ENCODE measurements at places on chromosomes 2 and 18.

GRCh38 chr18:32980896-32981295, 208.1 kb upstream of the KLHL14 start:
- no peak for DNase-seq

DNA sequence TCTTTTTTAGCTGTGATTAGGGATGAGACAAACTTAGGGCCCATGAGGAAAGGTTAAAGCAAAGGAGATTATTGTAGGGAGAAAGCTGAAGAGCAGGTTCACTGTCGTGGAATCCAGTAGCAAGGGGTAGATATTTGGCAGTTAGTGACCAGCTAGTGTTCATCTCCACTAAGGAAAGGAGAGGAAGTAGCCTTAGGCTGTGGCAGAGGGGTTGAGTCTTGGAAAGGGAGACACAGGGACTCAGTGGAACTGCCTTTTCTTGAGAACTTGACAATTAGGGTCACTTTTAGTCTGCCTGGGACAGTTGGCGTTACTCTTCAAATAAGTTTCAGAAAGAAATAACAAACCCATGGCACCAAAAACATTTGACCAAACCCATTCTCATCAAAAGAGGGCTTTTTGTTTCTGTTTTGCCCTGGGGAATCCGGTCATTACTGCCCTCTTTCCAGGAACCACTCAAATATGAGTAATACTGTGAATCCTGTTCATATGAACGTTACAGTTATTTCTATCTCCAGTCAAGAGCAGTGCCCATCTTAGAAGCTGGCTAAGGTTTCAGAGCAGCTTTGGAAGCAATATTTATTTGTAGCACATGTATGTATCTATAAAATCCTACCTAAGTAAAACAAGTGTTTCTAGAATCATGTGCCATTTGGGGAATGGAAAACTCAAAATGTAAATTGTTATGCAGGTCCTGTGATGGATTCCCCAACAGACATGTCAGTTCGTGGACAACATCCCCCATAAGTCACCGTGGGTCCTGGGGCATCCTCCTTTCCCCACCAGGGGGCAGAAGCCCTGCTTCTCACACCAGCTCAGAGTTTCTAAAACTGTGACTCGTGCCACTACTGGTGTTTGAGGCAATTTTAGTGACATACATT, 77.3 kb upstream of the PHLPP1 start:
- DNase-seq, result no peak

DNA sequence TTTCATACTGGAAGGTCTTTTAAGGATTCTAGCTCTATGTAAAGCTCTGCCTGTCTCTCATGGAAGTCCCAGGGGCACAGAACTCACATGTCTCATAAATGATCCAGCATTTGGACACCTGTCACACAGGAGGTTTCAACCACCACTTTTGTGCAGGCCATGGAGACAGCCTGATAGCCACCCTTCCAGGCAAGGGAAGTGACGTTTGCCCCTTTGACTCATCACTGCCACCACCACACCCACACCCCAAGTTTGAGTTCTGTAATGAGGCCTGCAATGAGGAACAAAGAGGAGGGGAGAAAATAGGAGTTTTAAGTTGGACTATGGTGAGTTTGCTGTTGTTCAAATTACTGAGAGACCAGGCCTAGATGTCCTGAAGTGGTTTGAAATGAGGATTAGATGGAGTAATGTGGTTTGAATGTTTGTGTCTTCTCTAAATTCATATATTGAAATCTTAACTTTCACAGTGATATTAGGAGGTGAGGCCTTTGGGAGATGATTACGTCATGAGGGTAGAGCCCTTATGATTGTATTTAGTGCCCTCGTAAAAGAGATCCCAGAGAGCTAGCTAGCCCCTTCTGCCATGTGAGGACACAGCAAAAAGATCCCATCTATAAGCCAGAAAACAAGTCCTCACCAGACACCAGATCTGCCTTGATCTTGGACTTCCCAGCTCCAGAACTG, 175.3 kb upstream of the EPHA4 start:
- DNase-seq, result no peak

- no peak for DNase-seq
Measured at GRCh38 chr2:67091681-67092080, 305.5 kb upstream of the ETAA1 start.

- no peak for DNase-seq
Measured at GRCh38 chr2:176074919-176075425, 8.8 kb downstream of the EVX2 start.

DNA sequence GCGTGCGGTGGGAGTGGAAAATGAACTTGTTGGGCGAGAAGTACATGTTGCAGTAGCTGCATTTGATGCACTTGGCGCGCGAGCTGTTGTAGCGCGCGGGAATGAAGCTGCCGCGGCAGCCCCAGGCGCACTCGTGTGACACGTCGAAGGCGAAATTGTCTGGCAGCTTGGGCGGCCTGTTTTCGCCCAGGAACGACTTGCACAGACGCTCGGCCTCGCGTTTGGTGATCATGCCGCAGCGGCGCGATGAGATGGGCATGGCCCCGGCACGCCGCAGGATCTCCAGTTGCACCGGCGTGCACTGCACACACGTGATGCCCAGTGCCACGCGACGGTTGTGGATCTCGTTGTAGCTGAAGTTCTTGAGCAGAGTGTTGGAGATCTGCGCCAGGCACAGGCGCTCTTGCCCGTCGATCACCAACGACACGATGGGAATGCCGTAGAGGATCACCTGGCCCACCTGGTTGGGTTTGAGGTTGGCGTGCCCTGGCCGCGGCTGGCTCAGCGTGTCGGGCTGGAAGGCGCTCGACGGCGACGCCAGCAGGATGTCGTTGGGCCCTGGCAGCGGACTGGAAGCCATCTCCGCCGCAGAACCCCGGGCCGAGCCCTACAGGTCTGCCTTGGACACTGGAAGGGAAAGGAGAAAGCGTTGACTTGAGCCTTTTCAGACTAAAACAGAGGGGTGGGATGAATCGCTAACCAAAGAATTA, 2.7 kb downstream of the SKOR2 start:
- DNase-seq, result no peak

- no peak for DNase-seq
Measured at GRCh38 chr2:61620244-61621159, 82.3 kb upstream of the XPO1 start.

DNA sequence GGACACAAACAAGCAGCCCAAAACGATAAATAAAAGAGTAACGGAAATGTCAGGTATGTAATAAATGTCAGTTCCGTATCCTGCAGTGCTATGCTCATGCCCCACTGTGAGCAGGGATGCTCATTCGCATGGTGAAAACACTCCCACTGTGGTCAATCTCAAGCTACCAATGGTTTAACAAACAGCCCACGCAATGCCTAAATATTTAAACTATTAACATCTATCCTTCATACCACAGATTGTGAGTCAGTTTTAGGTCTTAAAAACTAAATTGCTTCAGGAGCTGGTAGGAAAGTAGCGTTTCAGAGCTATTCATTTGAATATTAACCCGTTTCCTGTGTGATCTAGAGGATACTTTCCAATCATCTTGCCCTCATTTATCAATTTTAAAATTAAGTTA, 207.4 kb downstream of the TCF4 start:
- DNase-seq, result no peak

GRCh38 chr18:21242141-21242779, at the start of gene GREB1L:
Gene GREB1L, plus strand, starts transcription at chr18:21242232. Its CDS starts 141,287 bp downstream, at chr18:21383519.
- no peak for DNase-seq

DNA sequence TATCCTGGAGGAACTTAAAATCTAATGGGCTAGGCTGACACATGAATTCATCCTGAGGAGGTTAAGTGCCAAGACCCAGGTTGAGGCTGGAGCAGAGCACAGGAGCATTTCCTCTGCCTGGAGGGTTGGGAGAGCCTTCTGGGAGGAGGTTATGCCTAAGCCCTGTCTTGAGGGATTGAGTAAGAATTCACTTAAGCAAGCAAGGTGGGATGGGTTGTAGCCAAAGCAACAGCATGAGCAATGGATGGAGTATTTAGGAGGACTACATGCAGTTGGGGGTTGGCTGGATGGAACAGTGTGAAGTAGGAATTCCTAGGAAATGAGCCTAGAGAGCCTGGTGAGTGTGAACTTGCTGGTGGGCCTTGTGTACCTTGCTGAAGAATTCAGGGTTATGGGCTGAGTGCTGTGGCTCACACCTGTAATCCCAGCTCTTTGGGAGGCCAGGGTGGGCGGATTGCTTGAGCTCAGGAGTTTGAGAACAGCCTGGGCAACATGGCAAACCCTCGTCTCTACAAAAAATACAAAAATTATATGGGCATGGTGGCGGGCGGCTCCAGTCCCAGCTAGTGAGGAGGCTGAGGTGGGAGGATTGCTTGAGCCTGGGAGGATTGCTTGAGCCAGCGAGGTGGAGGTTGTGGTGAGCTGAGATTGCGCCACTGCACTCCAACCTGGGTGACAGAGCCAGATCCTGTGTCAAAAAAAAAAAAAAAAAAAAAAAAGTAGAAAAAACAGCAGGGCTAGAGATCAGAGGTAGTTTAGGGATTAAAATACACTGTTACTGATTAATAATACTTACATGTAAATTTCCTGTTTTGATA, 22.2 kb downstream of the TANC1 start:
- no peak for DNase-seq

DNA sequence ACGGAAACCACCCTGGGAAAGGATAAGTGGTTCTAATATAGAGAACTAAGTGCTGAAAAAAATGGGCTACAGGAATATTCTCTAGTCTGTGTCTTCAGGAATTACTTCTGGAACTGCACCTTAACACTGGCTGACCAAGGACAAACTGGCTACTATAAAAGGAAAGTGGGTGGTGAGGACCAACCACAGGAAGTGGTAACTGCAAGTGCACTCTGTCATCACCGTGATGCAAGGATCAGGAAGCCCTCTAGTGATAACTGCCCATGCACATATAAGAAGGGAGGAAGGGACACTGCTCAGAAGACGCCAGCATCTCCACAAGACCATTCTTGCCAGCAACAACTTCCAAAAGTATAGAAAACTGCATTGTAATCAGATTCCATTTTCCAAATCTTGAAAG, 424.4 kb upstream of the RGPD4 start:
- DNase-seq, result no peak

GRCh38 chr18:49698525-49699025, 114.8 kb downstream of the ACAA2 start:
- no peak for DNase-seq

GRCh38 chr2:241035142-241035817, 36.9 kb downstream of the SNED1 start:
- DNase-seq, result no peak

DNA sequence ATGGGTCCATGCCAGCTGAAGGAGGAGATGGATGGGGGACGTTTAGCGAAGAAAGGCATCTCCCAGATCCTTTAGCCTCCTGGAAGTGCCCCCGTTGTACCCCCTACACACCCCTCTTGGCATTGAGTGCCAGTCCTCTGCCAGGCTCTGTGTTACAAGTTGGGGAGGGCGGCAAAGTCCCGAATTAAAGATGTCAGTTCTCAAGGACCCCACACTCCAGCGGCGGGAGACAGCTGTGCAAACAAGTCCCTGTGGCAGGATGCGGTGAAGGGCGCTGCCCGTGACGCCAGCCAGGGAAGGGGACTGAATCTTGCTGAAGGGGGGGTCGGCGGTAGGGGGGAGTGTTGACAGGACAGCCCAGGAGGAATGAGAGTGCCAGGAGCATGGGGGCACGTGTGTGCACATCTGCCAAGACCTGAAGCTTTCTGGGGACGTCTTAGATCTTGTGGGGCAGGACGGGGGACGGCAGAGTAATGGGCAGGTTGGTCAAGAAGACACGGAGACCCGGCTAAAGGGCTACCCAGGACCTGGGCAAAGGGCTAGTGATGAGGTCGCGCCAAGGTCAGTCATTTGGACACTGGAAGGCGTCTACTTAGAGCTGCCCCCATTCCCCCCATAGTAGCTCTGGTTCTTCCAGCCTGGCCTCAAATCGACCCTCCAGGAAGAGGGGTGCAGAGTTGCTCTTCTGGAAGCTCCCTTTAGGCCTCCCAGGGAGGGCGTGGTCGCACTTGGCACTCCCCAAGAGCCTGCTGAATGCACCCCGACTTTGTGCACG, 2.8 kb upstream of the CTDSP1 start:
- peak; percentile 87 for DNase-seq

- DNase-seq, result no peak
Measured at GRCh38 chr18:24679062-24679461, 218.6 kb downstream of the HRH4 start.

DNA sequence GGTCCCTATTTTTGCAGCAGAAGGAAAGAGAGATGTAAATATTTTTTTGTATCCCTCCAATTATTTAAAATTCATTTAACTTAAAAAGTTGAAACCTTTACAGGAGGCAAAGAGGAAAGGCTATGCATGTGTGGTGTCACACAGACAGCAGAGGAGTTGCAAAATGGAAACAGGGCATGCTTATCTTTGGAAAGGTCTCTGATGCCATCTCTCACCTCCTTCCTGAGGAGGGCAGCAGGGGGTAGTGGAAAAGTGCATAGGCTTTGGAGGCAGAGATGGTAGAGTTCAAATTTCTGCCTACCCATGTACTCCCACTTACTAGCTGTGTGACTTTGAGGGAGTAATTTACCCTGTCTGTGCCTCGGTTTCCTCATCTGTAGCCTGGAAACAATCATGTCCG, 99.6 kb upstream of the MCFD2 start:
- DNase-seq, result no peak

DNA sequence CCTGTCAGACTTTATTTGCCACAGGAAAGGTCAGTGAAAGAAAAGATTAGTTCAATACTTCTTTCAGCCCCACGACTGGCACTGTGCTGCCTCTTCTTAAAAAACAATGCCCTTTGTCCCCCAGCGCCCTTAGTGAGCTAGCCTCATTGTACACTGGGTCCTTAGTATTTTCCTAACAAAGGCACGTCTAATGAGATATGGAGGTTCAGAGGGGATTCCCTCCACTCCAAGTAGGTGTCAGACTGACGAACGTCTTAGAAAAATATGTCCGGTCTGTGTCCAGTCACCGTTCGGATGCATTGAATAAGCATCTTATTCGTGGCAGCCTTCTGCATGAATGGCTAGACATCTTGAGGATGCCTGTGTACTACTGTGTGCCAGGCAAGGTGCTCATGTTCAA, 1.1 kb downstream of the FECH start:
- peak; percentile 33 for DNase-seq

DNA sequence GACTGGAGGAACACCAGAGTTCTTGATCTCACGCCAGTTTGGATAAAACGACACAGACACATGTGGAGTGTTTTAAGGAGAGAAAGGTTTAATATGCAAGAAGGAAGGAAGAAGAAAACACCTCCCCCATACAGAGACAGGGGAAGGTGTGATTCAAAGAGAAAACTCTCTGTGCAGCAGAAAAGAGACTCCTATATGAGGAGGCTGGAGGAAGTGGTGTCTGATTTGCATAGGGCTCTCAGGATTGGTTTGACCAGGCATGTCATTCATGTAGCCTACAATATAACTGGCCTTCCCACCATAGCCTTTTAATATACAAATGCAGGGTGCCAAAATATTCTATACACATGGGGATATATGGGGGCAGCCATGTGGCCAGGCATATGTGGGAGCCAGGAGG, 1386.5 kb downstream of the RPIA start:
- no peak for DNase-seq

GRCh38 chr2:105584435-105585010, 160.2 kb upstream of the NCK2 start:
- no peak for DNase-seq

GRCh38 chr2:183063083-183063482, 15.5 kb upstream of the DUSP19 start:
- DNase-seq, result no peak

Data from C1 segment of cervical spinal cord (tissue), 14 donors.